ENCODE measurements at places on chromosomes 7 and 10. TPM values are rescaled to one million over a fixed set of nuclear protein-coding genes. Genes with fewer than 3 reads are reported as not detected.

GRCh38 chr7:36615852-36616540, 108.3 kb downstream of the AOAH start:
- H3K27ac ChIP-seq: no peak overlapping the region
- H3K4me1 ChIP-seq: no peaks in the 10 kb centered on the region
- H3K36me3 ChIP-seq: no peaks in the 10 kb centered on the region
- no peak overlapping the region for H3K4me3 ChIP-seq

GRCh38 chr10:35910234-35910633, 268.1 kb upstream of the FZD8 start:
- no peaks in the 10 kb centered on the region for H3K27me3 ChIP-seq
- peak; percentile 90 for DNase-seq
- no peaks in the 10 kb centered on the region for H3K36me3 ChIP-seq
- peak overlapping the region; percentile 68 for H3K27ac ChIP-seq
- H3K4me1 ChIP-seq: peaks cover 55% of the 10 kb centered on the region
- peak overlapping the region; percentile 22 for H3K4me3 ChIP-seq

GRCh38 chr10:124626759-124627380, 117.3 kb downstream of the FAM53B start:
- no peak for DNase-seq
- H3K4me3 ChIP-seq: no peak overlapping the region
- H3K36me3 ChIP-seq: no peaks in the 10 kb centered on the region
- H3K4me1 ChIP-seq: no peaks in the 10 kb centered on the region
- H3K27me3 ChIP-seq: no peaks in the 10 kb centered on the region
- no peak overlapping the region for H3K27ac ChIP-seq

The CADPS2 gene
- polyA plus RNA-seq: 0.18 TPM

DNA sequence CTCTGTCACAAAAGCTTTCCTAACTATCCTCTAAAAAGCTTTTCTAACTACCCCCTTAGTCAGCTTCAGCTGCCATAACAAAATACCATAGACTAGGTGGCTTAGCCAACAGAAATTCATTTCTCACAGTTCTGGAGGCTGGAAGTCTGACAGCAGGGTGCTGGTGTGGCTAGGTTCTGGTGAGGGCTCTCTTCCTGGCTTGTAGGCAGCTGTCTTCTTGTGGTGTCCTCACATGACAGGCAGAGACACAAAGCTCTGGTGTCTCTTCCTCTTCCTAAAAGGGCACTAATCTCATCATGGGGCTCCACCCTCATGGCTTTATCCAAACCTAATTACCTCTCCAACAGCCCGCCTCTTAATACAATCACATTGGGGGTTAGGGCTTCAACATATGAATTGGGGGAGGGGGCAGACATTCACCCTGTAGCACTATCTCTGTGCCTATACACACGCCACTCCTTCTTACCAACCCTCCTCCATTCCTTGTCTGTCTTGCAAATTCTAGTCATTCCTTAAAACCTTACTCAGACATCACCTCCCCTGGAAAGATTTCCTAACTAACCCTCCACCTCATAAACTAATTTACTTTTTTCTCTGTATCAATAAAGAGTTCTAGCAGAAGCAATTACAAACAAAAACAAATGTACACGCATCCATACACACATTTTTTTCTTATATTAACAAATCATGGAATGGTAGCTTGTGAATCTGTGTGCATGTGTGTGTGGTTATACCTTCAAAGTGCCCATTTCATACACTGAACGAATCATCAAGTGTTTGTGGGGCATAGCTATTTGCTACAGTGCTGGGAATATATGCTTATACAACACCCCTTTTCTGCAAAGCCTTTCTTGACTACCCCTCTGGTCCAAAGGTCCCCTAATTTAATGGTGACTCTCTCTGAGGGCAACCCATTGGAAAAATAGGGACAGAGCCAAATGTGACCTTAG, 26.4 kb downstream of the RHOBTB1 start:
- H3K27me3 ChIP-seq: no peaks in the 10 kb centered on the region
- DNase-seq: peak; percentile 17
- H3K4me1 ChIP-seq: peaks cover 48% of the 10 kb centered on the region
- peak overlapping the region; percentile 9 for H3K27ac ChIP-seq
- no peaks in the 10 kb centered on the region for H3K36me3 ChIP-seq
- no peak overlapping the region for H3K4me3 ChIP-seq

DNA sequence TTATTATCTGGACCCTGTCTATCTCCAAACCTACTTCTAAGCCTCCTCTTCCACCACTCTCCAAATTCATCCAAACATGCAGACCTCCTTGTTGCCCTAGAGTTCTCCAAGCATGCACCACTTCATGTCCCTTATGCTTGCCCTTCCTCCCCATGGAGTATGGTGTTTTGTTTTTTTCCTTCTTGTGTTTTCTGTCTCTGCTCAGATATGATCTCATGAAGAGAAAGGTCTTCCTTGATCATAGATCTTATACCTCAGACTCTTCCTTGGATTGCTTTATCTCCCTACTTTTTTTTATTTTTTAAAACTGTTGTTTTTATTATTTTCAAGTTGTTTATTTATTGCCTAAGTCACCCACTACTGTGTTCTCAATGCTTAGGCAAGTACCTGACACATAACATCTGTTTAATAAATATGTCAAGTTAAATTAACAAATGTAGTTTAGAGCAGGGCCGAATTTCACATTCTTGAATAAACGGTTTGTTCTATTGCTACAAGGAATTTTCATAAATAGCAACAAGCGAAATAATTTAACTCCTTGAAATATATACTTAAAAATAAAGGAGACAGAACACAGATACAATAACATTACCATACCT, 84.5 kb downstream of the HGF start:
- H3K36me3 ChIP-seq: no peaks in the 10 kb centered on the region
- no peaks in the 10 kb centered on the region for H3K27me3 ChIP-seq
- H3K27ac ChIP-seq: peak overlapping the region; percentile 46
- peaks cover 21% of the 10 kb centered on the region for H3K4me1 ChIP-seq

Measured in GM23248 (cell line).